ENCODE measurements at places on chromosomes 1 and 21.

- no peak for DNase-seq
Observed at GRCh38 chr1:234769986-234770795, 160.2 kb upstream of the IRF2BP2 start.

DNA sequence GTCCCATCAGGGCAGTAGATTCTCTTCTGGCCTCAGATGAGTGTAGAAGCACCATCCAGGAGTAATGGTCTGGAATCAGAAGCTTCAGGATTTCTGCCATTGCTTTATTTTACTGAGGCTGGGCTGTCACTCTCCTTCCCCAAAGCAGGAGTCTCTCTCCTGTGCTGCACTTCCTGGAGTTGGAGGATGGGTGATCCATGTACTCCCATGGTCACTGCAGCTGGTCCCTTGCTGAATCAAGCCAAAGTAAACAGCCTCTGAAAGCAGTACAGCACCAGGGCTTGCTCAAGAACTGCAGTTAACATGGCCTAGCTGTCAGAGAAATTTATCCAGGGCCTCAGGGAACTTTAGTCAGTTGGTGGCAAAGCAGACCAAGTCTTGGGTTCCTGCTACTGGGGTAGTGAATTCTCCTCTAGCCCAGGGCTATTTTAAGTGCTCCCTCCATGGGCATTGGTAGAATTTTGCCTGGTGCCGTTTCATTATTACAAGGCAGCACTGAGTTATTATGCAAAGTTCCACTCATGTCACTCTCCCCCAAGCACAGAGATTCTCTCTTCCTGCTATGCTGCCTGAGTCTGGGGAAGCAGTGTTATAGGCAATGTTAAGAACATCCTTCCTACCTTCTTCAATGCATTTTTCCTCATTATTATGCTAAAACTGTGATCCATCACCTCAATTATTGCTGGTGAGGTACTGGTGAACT is 29.5 kb downstream of the DRAM2 start:
- no peak for DNase-seq

GRCh38 chr1:201593200-201593921 is 54.4 kb downstream of the NAV1 start:
- peak; percentile 94 for DNase-seq

DNA sequence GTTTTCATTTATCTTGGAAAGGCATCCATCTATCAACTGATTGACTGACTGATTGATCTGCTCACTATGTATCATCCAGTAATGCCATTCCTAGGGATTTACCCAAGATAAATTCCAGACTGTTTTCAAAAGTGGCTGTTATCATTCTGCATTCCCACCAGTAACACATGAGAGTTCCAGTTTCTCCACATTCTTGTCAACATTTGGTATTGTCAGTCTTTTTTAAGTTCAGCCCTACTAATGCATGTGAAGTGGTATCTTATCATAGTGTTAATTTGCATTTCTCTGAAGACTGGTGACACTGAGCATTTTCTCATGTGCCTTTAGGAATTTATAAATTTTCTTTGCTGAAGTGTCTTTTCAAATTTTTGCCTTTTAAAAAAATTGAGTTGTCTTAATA is 99.6 kb downstream of the SIM2 start:
- no peak for DNase-seq

DNA sequence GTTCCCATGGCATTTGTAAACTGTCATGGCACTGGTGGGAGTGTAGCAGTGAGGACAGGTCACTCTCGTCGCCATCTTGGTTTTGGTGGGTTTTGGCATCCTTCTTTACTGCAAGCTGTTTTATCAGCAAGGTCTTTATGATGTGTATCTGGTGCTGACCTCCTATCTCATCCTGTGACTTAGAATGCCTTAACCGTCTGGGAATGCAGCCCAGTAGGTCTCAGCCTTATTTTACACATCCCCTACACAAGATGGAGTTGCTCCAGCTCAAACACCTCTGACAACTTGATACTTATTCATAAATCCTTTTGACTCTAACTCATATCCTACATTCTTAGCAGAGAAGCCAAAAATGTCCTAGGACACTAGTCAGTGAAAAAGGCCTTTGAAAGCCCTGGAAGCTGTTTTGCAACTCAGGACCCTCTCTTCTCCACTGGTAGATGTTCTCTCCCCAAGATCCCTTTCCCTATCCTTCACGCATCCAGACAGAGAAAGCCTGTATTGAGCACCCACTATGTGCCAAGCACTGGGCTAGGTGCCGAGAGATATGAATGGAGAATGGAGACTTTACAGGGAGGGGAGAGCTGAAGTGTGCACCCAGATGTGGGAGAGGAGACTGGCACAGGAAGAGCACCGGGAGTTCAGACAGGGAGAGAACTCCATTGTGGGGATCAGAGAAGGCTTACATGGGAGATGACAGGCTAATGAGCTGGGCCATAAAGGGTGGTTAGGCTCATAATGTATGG is 6.7 kb upstream of the CSRP1 start:
- DNase-seq, result no peak

All from astrocyte (in vitro differentiated cells and primary cell).